ENCODE measurements at places on chromosomes 6 and 20.
A peak's percentile ranks its signal among the peaks of the same experiment; 100 is the strongest.

DNA sequence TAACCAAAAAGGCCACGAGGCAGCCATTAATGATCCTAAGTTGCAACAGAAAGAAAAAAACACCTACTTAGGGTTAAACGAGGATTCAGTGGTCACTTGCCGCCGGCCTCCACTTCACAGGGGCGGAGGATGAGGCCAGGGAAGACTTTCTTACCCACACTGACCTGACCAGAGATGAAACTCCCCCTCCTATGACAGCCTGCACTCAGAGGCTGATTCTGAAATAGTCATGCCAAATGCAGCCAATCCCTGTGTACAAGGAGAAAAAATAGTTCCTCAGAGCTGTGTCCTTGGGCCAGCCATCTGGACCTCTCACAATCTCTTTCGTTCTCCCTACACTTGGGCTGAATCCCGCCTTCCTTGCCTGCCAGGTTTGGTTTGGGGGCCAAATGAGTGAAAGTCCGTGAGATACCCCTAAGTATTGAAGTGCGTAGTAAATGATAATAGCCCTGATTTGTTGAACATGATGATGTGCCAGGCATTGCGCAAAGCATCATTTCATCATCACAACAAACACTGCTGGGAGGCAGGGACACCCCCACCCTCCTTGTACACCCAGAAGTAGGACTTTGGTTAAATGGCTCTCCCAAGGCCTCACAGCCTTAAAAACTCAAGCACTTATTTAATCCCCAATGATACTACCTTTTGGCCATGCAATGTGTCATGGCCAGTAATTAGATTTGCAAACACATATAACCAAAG is 3.2 kb upstream of the IRF4 start:
- DNase-seq, result no peak

DNA sequence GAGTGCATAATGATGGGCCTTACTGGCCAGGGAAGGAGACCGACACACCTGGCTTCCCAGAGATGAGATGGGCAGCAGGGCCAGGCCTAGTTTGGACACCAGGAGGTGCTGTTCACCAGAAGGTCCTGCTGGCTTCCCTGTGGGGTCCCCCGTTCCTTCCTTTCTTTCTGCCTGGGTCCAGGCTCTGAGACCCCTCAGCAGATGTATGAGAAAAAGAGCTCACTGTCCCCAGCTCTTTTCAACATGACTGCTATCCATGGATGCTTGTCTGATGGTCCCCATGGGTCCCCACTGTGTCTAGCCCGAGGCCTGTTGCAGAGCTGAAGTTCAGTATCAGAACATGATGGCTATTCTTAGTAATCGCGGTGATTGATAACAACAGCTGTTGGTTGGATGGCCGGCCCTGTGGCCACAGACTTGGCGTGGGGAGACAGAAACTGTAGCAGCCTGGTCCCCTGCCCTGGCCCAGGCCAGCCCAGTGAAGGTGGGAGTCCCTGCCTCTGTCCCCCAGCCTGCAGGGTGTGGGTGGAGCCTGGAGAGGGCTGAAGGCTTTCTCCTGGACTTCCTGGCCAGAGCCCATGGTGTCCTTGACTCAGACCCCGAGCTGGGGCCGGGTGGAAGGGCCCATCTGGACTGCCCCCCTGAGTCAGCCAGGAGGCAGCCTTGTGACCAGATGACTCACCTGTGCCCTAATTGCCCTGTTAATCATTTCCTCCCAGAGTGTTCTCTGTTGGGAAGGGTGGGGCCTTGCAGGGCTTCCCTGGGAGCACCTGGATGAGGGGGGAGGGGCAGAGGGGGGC is 9.9 kb upstream of the BAK1 start:
- peak; percentile 97 for DNase-seq

DNA sequence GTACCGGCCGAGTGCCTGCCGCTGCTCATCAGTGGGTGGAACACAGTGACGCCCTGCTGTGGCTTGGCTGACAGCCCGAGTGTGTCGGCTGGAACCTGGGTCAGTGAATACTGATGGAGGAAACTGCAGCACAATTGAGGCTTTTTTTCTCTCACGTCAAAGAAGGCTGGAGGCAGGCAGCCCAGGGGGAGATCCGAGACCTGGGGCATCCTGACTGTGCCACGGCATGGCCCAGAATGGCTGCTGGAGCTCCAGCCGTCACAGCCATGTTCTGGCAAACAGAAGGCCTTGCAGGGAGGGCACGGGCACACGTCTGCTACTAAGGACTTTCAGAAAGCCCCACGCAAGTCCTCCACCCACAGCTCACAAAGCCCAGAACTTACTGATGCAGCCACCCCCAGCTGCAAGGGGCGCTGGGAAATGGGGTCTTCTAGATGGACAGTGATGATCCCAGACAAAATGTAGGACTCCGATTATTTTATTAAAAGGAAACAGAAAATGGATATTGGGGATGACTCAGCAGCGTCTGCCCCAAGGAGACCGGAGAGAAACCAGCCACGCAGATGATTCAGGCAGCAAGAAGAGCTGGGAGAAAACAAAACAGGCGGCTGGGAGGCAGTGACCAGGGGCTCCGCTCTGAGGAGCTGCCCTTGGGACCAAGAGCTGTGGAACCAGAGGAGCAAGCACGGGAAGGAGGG is 140.0 kb downstream of the TAF4 start:
- DNase-seq, result peak; percentile 73

GRCh38 chr6:31396422-31397152 is 6.8 kb upstream of the MICA start:
- DNase-seq, result peak; percentile 83

GRCh38 chr6:11596640-11597237 is 59.2 kb downstream of the TMEM170B start:
- no peak for DNase-seq

- no peak for DNase-seq
These were observed 92.7 kb downstream of the PHACTR3 start for GRCh38 chr20:59697068-59697467.

GRCh38 chr6:24910961-24911725 is 24.6 kb downstream of the RIPOR2 start:
- DNase-seq, result peak; percentile 77

DNA sequence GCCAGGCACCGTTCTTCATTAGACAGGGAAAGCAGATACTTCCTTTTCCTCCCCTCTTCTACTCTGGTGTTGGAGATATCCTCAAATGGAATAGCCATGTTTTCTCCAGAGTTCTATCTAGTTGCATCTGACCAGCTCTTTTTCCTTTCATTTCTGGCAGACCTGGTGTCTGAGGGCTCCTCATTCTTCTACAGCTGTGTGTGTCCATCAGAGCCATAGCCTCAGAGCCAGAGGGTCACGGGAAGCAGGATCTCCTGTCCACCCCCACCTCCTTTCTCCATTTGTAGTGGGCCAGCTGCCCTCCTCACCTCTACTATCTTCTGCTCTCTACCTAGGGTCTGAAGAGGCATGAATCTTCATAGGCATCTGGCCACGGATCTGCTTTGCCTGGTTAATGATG is 57.0 kb downstream of the TSPYL4 start:
- DNase-seq, result no peak
